ENCODE measurements at places on chromosomes 2 and 18.

DNA sequence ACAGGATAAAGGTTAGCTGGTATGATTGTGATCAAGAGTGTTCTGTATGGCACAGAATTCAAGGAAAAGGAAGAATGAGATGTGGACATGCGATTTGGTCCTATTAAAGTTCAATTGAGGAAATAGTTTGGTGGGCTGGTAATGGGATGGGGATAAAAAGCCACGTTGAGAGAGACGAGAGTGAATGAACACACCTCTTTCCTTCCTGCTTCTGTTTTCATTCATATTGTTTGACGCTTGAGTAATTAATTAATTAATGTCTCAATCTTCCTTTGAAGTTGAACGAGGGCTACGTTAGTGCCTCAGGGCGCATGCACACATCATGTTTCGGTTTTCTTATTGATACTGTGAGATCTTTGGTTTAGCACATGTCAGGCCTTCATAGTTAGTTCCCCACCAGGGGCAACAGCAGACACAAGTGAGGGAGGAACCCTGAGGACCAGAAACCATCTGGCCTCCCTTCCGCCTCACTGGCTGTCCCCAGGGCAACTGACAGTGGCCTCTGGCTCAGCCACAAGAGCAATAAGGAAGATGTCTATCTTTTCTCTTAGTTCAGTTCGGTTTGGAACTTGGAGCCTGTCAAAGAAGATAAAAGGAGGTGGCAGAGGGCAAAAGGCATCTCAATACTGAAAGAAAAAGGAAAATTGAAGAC, 116.0 kb downstream of the LIPG start:
- no peak for DNase-seq

DNA sequence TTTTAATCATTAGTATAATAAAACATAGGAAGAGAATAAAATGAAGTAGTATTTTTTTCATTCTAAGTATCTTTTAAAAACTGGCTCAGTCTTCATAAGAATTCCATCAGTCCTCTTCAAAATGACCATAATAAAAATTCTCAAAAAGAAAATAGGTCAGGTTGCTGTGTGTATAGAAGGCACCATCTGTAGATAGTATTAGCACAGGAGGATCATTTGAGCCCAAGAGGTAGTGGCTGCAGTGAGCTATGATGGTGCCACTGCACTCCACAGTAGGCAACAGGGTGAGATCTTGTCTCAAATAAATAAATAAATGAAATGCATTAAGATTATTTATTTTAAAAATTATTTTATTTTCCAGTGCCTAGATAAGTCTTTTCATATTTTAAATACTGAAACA, 475.8 kb downstream of the ZNF804A start:
- no peak for DNase-seq

- no peak for DNase-seq
Observed at GRCh38 chr2:203940039-203940438, 3.5 kb downstream of the ICOS start.

DNA sequence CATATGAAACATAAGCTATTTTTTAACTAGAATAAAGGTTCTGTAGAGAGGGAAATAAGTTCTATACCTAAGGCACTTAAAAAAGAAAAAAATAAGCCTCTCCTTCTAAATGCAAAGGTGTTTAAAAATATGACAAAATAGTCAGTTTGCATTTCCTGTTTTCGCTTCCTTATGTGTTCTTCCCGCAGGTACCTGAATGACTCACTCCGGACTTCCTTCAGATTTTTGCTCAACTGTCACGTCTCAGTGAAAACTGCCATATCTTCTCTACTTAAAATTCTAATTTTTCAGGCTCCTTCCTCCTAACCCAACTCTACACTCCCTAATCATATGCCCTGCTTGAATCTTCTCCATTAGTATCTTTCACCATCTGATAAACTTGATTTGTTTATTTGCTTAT, 1333.1 kb downstream of the LRP1B start:
- no peak for DNase-seq

DNA sequence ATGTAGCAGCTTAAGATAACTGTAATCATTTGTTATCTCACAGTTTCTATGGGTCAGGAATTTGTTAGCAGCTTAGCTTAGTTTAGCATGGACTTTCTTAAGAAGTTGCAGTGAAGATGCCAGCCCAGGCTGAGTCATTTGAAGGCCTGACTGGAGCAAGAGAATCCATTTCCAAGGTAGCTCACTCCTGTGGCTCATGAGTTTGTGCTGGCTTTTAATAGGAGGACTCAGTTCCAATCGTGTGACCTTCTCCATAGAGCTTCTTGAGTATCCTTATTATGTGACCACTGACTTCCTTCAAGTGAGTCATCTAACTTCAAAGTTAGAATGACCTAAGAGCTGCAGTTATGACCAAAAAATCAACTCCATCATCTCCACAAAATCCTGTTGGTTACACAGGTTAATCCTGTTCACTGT, 1.4 kb downstream of the GPATCH11 start:
- no peak for DNase-seq

GRCh38 chr2:83069724-83070123, 1389.4 kb downstream of the SUCLG1 start:
- DNase-seq, result no peak

Data from right cardiac atrium (tissue), 5 donors.